ENCODE measurements at places on chromosomes 5 and 9.

DNA sequence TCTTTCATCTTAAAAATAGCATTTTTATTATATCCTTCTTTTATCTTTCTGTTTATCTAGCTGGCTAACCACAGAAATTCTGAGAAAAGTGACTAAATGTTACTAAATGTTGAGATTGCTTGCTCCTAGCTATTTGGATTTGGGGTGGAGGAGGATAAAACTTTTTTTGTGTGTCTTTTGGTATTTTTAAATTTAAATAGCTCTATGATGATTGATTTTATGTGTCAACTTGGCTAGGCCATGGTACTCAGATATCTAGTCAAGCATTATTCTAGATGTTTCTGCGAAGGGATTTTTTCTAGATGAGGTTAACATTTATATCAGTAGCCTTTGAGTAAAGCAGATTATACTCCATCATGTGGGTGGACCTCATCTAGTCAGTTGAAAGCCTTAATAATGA, 75.0 kb downstream of the GCNT1 start:
- DNase-seq: no peak

- peak; percentile 53 for DNase-seq
These were observed 1.8 kb downstream of the SHB start for GRCh38 chr9:38066914-38067858.

- DNase-seq: peak; percentile 24
These were observed 747 bp downstream of the LRSAM1 start for GRCh38 chr9:127451858-127452656.

DNA sequence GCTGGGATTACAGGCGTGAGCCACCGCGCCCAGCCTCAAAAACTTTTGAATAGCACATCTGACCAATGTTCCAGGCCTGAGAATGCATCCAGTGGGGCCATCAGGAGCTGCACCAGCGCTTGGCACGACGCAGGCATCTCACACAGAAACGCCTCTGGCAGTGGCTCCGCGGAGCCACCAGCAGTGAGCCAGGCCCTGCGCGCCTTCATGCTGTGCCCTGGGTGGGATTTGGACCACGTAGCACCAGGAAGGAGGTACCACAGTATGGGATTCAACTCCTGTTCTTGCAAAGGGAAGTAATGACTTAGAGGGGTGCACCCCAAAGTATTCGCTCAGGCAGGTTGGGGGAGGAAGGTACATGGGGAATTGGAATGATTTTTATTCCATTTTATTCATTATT, 3.0 kb downstream of the CCDC187 start:
- no peak for DNase-seq

- no peak for DNase-seq
These were observed 269.4 kb downstream of the ZNF608 start for GRCh38 chr5:124477062-124477461.

GRCh38 chr5:169183576-169183975, 117.4 kb downstream of the SLIT3 start:
- DNase-seq: no peak

DNA sequence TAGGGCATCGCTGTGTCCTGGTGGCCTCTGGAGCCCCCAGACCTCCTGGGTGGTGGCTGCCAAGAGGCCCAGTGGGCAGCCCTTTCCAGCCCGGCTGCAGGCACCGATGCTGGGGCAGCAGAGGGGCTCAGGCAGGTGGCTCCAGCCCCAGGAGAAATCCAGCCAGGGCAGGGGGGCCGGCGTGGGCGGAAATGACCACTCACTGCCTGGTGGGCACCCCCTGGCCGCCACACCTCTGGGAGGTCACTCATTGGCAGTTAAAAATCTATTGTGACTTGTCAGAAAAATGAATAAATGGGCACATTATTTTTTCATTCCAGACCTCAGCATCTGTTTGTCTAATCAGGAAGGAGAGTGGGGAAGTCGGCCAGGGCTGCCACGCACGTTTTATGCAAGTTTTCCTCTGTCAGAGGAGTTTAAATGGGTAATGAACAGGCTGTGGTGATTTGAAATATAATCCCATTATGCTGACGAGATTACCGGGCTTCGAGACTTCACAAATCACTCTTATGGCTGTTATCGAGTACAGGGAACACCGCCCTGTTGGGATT, 171.9 kb downstream of the GAPVD1 start:
- DNase-seq: no peak
